Amniotic stem cell (primary cell): ENCODE measurements at places on chromosomes 6 and 20.

DNA sequence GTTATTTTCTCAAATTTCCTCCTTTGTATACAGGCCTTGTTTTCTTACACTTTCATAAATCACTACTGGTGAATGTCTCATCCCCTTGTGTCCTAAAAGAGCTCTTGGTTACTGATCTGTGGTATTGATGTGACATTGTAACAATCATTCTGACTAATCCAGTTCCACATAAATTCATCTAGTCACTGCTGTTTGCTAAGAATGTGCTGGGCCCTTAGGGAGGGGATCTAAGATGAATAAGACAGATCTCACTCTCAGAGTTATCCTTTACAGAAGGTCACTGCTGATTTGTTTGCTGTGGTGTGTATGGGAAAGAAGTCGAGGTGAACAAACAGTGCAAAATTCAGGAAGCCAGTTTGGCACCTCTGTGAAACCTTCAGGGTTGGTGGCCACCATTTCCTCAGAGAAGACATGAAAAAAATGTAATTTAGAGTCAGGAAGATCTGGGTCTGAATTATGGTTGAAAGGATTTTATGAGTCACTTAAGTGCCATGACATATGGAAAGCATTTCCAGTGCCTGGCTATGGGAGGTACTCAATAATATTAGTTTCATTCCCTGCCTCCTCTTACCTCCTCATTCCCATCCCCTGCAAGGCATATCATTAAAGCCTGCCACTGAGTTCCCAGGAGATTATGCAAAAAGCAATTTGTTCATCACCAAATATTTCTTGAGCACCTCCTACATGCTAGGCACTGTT lies 121.8 kb downstream of the COL9A1 start:
- DNase-seq = no peak

DNA sequence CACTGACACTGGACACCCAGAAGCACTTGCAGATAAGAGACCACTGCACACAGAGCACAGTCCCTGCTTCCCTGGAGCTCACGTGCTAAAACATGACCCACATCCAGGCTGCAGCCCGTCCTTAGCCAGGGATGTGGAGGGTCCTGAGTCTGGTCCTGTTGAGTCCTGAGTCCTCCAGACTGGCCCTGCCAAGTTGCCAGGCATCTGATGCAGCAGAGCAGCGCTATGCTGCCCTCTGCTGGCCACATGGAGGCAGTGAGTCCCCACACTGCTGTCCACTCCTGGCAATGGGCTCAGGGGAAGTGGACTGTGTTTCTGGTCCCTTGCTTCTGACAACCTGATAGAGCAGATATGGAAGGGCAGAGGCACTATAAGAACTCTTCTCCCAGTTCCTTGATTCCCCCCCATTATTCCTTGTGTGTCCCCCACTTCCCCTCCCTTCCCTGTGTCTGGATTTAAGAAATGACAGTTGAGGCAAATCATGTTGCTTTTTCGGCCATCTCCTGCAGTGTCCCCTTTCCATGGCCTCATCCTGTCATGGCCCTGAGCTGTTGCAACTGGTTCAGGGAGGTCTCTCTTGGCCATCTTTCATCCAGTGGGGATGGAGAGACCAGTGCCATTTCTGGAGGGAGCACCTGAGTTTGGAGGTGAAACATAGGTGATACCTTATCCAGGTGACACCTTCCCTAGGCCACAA lies 86.0 kb downstream of the DHX35 start:
- DNase-seq = peak; percentile 37

DNA sequence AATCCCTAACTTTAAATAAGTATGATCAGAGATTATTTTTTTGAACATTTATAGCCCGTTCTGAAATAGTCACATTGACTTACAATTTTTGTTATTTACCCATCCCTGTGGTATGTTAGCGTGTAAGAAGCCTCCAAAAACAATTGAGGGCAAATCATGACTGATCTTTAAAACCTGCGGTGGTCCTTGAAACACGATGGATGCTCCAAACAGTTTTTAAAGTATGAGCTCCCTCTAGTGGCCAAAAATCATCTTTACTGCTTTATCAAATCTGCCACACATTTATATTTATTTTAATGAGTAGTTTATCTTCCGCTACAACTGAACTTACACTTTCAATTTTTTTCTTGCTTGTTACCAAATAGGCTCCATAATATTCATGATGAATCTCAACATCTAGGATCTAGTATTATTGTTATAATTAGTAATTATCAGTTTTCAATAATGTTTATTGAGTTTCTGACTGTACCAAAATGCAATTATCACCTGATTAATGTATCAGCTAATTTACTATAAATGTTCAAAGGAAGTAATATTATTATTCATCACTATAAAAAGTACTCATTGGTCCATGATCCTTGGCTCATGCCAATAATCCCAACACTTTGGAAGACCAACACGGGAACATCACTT lies 52.2 kb downstream of the MARCKS start:
- peak; percentile 78 for DNase-seq

DNA sequence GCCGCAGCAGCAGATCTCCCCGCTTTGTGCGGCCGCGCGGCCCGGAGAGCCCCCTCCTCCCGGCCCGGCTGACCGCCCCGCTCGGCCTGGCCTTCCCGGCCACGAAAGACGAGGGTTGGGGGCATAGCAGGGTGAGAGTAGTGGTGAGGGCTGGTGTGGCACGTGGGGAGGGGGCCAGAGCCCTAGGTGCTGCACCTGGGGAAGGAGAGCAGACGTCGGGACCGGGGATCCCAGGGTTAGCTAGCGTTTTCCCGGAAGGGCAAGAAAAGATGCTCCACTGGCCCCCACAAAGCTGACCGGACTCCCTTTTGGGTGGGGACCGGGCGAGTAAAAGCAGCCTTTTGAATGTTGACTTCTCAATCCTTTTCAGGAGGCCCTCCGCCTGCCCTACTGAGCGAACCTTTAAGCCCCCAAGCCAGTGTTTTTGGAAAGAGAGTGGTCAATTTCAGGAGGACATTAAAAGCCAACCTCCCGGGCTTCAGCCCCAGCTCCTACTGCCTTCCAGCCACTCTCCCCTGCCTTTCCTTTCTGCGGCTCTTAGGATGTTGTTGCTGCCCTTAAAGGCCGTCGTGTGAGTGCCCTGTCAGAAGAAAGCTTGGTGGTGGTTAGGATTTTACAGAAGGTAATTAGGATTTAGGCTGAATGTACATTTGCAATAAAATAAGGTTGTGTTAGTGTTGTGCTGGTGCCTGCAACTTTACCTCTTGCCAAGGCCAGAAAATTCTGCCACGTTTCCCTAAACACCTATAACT lies 648 bp upstream of the BACH2 start:
- no peak for DNase-seq

GRCh38 chr20:49786196-49786595 lies 26.4 kb upstream of the SLC9A8 start:
- DNase-seq = no peak

DNA sequence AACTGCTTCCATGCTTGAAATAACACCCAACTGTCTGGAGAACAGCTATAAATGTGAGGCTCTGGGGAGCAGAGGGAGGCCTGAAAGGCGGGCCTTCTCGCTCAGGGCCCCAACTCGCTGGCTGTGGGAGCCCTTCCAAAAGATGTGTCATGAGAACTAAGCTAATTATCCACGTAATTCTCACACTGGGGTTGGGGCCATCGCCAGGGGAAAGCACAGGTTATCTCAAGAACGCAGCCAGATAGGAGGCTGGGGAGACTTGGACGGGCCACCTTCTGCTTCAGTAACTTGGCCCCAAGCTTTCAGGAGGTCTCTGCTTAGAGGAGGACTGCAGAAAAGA lies 1.6 kb downstream of the PXDC1 start:
- DNase-seq = no peak

GRCh38 chr6:38092465-38092864 lies 272.9 kb downstream of the ZFAND3 start:
- no peak for DNase-seq

DNA sequence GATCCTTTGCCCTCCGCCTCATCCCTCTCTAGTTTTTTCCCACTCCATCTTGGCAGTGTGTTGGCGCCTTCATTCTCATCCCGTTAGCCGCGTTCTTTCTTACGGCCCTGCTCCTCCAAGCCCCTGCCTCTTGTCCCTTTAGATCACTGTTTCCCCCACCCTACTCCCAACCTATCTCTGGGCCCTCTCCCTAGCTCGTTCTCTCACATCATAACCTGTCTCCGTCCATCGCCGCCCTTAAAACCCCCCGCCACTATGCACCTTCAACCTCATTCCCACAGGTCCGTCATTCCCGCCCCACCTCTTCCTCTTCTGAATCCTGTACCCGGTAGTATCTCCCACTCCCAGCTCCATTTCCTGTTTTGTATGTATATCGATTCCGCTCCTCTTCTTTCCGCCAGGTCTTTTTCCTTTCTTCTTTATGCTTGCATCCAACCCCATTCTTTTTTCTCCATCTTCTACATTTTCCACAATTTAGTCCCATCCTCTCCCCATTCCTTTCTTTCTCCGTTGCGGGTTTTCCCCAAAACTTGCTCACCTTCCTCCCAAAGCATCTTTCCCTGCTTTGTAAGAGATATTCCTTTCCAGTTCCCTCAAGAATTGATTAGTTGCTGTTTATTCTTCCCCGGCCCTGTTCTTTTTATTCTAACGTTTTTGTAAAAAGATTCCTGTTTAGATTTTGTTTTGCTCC lies 671 bp downstream of the EFHC1 start:
- DNase-seq = no peak

DNA sequence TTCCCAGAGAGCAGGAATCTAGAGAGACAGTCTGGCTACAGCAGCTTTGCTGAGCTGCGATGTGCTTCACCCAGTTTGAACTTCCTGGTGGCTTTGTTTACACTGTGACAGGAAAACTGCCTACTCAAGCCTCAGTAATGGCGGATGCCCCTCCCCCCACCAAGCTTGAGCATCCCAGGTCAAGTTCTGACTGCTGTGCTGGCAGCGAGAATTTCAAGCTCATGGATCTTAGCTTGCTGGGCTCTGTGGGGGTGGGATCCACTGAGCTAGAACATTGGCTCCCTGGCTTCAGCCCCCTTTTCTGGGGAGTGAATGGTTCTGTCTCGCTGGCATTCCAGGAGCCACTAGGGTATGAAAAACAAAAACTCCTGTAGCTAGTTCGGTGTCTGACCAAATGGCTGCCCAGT lies 91.0 kb upstream of the ESR1 start:
- no peak for DNase-seq

DNA sequence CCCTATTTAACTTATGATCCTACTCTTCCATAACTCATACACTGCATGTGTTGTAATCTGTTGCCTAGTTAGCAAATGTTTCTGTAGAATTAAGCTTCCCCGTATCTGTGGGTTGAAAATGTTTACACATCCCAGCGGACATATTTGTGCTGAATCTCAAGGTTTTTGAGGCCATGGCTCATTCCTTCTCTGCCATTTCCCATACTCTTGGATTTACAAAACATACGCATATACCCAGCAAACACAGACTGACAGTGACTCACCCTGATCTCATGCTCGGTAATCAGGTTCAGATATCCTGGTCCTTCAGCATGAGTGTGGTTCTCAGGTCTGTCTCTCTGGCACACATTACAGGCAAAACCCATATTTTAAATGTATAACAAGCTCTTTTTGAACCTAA lies 58.7 kb downstream of the AGPAT4 start:
- DNase-seq = peak; percentile 69

- peak; percentile 37 for DNase-seq
Measured at GRCh38 chr6:99905209-99906106, 88.6 kb downstream of the MCHR2 start.

GRCh38 chr6:112626468-112627082 lies 279.4 kb downstream of the RFPL4B start:
- DNase-seq = no peak

DNA sequence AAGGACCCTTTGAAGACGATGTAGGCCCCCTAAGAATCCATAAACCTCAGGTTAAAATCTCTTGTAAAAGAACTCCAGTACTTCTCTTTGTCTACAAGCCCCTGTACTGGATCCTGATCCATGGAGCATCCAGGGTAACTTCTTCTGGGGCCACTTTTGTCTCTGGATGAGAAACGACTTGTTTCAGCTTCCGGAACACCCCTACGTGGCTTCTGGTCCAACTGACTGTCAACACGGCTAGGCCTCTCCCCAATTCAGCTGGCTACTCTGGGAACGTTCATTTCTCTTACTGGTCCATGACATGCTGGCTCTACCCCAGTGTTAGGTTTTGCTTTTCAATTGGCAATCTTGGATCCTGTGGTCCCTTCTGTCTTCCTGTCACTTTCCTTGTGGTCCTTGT lies 198.0 kb downstream of the BACH2 start:
- DNase-seq = no peak

DNA sequence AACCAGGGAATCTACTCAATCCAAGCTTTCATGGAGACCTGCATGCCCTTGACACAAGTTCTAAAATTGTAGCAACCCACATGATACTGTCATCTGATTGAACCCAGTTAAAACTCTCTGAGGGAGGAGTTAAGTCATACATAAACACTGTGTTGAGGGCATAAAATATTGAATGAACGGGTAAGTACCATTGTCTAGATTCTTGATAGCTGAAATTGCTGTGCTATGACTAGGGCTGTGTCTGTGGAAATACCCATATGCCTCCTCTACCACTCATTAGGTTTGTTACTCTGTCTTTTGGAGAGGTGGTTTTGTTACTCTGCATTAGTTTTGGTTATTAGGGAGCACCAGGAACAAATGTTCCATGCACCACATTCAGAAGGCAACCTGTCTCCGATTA lies 7.6 kb downstream of the ENPP4 start:
- no peak for DNase-seq

DNA sequence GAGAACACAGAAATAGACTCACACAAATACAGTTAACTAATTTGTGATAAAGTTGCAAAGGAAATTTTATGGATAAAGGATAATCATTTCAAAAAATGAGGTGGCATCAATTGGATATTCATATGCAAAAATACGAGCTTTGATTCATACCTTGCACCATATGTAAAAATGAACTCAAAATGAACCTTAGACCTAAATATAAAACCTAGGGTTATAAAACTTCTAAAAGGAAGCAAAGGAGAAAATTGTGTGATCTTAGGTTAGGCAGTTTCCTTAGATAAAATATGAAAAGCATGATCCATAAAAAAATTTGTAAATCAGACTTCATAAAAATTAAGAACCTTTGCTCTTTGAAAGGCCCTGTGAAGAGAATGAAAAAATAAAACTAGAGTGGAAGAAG lies 85.5 kb downstream of the F13A1 start:
- DNase-seq = no peak

DNA sequence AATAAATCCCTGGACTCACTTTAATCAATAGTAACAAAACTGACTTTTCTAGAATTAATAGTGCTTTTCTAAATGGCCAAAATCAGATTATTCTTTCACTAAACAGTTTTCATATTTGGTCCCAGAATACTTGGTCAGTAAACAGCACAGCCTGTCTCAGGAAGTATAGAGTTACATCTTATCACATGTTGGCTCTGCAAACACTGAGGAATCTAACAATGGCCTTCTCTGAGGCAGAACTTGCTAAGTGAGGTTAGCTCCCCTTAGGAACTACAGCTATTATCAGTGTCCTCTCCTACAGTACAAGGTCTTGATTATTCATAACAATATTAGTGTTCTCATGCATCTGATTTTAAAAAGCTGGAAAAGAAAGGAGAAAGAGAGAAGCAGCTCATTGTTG lies 1622.8 kb downstream of the HACE1 start:
- no peak for DNase-seq

GRCh38 chr6:15090145-15090579 lies 155.7 kb upstream of the JARID2 start:
- DNase-seq = no peak
